Stimulated activated CD8-positive, alpha-beta memory T cell treated with anti-CD3 and anti-CD28 coated beads, Interleukin-7, amount 100 ng/mL, for 24 hours (primary cell): ENCODE measurements at places on chromosomes 11 and 22.

DNA sequence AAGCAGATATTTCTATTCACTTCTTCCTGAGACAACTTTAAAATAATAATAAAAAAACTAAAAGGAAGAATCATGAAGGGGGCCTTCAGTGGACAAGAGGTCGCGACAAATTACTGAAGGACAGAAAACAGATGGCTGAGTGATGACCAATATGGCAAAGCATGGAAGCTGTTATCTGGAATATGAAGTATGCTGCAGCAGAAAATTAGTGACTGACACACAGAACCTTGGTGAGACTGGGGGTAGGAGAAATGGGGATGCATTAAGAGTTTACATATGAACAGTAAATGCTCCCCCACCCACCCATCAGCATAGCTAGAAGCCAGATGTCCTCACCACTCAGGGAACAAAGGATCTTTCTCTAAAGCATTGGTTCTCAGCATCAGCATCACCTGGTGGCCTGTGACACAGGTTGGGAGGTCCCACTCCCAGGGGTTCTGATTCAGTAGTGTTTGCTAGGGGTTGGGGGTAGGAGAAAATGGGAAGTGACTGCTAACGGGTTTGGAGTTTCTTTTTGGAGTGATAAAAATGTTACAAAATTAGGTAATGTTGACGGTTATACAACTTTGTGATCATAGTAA is 59.7 kb downstream of the NARS2 start:
- no peak for DNase-seq

DNA sequence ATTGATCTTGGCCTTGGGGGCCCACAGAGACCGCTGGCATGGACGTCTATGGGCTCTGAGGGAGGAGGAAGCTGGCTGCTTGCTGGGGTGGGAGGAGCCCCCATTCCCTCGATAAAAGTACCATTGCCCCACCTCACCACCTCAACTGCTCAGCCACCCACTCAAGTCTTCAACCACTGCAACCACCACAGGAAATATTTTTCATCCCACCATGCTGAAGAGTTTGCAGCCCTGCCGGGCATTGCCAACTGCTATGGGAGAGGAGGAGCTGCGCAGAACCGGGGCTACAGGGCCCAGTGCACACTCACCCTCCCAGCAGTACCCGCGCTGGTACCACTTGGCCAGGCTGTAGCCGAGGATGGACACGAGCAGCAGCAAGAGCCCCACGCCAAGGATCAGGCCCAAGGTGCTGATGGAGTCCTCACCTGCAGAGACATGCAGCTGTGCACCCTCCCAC is 29.2 kb downstream of the IL10RA start:
- DNase-seq: no peak

DNA sequence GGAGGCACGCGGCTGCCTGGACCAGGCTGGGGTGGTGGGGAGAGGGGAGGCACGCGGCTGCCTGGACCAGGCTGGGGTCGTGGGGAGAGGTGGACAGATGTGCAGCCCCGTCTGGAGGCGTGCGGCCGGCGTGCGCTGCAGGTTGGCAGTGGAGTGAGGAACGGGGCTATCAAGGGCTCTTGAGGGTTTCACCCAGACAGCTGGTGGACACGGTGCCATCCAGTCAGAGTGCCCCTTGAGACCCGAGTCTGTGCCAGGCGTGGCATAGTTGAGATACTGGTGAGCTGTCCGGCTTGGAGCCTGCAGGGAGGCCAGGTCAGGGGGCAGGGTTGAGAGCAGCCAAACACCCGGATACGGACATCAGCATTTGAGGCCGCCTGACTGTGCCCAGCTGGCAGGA is 1.5 kb upstream of the GRAMD4 start:
- no peak for DNase-seq

- no peak for DNase-seq
These were observed 737 bp downstream of the BCL2L13 start for GRCh38 chr22:17639247-17639741.

- DNase-seq: no peak
These were observed 8.2 kb upstream of the OR9I1 start for GRCh38 chr11:58133309-58134076.

DNA sequence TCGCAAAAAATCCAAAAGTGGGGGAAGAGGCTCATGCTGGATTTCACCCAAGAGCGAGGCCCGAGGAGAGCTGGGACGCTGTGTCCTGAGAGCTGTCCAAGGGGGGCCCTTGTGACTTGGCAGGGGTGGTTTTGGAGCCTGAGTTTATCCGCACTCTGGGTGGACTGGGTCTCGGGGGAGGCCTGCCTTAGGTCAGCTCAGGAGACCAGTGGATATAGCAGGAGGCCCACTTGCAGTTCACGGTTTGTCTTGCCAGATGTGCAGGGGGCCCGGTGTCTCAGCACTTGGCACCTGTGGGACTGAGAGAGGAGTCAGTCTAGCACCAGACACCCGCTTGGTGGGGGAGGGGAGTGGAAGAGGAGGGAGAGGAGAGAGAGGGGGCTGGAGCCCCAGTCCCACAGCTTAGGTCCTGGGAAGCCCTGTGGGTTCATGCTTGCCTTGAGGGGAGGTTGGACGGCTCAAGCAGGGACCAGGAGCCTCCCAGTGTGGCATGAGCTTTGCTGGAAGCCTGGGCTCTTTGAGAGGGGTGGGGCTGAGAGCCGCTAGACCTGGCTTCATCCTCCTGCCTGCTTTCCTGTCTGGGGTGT is 33.4 kb downstream of the PARVB start:
- DNase-seq: no peak

GRCh38 chr11:131691181-131692041 is 321.0 kb downstream of the NTM start:
- DNase-seq: no peak

GRCh38 chr11:12125609-12126149 is 15.3 kb downstream of the MICAL2 start:
- no peak for DNase-seq

DNA sequence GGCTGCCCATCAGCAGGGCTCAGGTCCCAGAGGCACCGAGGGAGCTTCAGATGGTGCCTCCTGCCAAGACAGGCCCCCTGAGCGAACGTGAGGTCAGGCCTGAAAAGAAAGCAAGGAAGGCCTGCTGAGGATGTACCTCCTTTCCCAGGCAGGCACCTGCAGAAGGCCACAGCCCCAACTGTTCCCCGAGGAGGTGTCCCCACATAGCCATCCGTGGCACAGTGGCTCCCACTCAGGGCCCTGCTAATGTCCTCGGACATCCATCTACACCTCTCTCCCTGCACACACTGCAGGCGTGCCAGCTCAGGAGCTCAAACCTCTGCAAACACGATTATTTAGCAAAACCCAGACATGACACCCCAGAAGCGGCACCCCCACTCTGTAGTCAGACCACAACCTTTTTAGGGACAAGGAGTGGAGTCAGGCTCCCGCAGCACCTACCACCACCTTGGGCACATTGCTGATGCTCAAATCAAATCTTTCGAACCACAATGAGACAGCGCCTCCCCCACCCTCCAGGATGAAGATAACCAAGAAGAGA is 36.9 kb downstream of the SHANK2 start:
- DNase-seq: no peak
